Activated CD8-positive, alpha-beta T cell treated with anti-CD3 and anti-CD28 coated beads, Interleukin-2, amount 10 ng/mL, durations not matched to agents 7 days and 5 days (primary cell): ENCODE measurements at places on chromosomes 2 and 18.

DNA sequence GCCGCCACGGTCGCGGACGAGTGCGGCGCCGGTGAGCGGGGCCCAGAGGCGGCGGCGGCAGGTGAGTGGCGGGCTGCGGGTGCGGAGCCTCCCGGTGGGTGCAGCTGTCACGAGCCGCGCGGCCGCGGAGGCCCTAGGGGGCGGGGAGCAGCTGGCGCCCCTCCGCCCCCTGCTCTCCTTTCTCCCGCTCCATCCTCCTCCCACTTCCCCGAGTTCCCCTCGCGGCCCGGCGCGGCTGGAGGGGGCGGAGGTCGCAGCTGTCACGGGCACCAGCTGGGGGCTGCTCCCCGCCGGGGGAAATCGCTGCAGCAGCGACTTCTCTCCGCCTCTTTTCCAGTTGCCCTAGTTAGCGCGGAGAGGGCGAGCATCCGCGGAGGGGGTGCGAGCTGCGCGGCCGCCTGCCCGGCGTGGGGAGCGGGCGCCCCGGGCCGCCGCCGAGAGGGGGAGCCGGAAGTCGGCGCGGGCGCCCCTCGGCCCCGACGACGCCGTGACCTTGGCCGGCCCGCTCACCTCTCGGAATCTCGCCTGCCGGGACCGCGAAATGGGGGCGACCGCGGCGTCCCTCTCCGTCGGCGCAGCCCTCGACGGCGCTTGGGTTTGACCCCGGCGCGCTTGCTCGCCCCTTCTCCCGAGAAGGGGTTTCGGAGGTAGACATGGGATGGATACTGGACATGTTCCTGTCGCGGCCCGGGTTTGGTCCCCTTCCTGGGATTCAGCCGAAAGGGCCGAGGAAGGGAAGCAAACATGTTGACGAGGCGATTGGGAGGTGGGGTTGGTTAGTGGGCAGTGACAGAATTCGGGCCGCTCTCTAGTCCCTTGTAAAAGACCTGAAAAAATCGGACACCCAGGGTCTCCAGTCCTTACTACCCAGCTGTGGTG lies 727 bp downstream of the NCOA1 start:
- DNase-seq = peak; percentile 61
- no peaks in the 10 kb centered on the region for H3K36me3 ChIP-seq
- peak overlapping the region; percentile 75 for H3K4me3 ChIP-seq
- peak overlapping the region; percentile 58 for H3K27ac ChIP-seq

DNA sequence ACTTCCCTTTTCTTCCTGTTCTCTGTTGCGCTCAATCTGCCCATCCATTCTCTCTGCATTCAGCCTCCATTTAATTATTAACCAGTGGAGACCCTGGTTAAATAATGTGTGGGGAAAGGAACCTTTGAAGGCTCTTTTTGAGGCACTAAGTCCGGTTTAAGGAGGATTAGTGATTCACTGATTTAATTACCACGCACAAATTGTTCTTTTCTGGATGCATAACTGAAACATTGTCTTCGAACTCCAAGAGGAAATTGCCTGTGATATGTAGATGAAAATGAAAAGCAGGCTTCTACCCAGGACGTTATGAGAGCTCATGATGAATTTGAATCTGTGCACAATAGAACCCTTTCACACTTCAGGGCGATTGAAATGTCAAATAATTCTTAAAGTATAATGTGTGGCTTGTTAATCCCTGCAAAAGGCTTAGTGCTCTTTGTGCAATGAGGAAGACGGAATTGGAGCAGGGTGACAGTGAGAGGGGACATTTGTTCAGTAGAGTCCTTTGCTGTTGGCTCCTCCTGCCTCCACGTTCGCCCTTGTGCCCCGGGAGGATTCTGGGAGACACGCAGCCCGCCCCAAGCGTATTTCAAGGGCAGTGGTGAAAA lies 51.1 kb upstream of the ZNF236 start:
- peaks cover 12% of the 10 kb centered on the region for H3K4me1 ChIP-seq
- H3K36me3 ChIP-seq = peaks cover 10% of the 10 kb centered on the region
- H3K4me3 ChIP-seq = no peak overlapping the region
- H3K27ac ChIP-seq = no peak overlapping the region
- peaks cover 30% of the 10 kb centered on the region for H3K27me3 ChIP-seq
- DNase-seq = no peak

DNA sequence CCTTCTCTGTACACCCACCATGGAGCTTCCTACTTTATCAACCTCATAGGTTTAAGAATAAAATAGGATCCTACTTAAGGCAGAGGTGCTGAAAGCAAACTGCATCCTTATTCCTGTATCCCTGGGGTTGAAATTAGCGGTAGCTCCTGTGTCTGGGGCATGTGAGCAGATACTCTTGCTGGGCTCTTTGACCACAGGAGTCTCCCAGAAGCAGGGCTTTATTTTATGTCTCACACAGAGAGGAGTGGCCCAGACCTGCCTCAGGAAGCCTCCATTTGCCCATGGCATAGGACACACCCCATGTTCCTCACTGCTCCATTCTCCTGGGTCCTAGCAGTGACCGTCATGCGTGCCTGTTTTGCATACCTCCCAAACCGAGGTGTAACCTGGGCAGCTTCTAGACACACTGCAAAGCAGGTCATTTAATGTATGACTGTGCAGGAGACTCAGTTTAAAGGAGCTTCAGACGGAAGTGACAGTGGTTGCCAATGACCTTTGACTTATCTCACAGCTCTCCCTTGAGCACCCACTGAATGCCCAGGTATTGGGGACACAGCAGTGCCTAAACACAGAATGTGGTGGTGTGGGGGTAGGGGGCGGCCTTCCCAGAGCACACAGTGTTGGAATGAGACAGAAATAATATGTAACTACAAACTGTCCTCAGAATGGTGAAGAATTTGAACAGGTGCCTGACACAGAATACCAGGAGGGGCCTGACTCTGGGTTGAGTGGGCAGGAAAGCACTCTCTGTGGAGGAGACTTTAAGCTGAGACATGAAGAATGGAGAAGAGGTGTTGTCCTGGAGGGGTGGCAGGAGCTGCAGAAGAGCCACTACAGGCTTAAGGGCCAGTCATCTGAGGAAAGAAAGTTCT lies 3.7 kb downstream of the TMEM37 start:
- no peak for DNase-seq
- no peaks in the 10 kb centered on the region for H3K36me3 ChIP-seq
- peaks cover 5% of the 10 kb centered on the region for H3K4me1 ChIP-seq
- H3K27me3 ChIP-seq = peaks cover 33% of the 10 kb centered on the region
- no peak overlapping the region for H3K4me3 ChIP-seq

- H3K4me3 ChIP-seq = no peak overlapping the region
- no peak for DNase-seq
- no peaks in the 10 kb centered on the region for H3K27me3 ChIP-seq
These were observed 210.3 kb downstream of the TMX3 start for GRCh38 chr18:68504441-68505177.

GRCh38 chr2:223060201-223060825 lies 8.3 kb downstream of the KCNE4 start:
- no peak overlapping the region for H3K27ac ChIP-seq
- DNase-seq = no peak
- H3K36me3 ChIP-seq = no peaks in the 10 kb centered on the region
- peaks cover 5% of the 10 kb centered on the region for H3K27me3 ChIP-seq

DNA sequence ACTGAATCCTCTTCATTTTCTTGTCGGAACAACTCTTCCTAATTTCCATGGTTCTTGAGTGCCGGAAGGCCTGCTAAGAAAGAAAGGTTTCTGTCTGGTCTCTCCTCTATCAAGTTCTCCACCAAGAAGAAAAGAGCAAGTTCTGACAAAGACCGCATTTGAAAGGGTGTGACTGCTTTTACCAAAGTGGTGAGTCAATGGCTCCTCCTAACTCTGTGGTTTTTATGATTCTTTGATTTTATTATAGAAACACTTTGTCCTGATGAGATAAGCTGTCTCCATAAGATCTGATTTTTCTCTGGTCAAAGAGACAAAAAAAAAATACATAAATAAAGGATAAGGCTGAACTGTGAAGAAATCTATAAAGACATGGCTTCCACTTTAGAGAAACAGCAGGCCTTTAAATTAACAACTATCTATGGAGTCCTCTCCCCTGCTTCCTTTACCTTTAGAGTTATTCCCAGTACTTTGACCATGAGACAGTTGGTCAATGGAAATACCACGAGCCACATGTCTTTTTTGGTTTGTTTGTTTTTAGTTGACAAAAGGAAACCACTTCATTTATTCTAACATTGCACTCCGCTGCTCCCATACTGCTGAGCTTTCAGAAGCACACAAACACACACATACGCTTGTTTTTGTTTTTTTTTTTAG lies 67.7 kb downstream of the REL start:
- H3K4me3 ChIP-seq = no peak overlapping the region
- DNase-seq = no peak
- no peaks in the 10 kb centered on the region for H3K27me3 ChIP-seq
- H3K36me3 ChIP-seq = peaks cover 43% of the 10 kb centered on the region
- H3K27ac ChIP-seq = peak overlapping the region; percentile 9
- peaks cover 21% of the 10 kb centered on the region for H3K4me1 ChIP-seq

DNA sequence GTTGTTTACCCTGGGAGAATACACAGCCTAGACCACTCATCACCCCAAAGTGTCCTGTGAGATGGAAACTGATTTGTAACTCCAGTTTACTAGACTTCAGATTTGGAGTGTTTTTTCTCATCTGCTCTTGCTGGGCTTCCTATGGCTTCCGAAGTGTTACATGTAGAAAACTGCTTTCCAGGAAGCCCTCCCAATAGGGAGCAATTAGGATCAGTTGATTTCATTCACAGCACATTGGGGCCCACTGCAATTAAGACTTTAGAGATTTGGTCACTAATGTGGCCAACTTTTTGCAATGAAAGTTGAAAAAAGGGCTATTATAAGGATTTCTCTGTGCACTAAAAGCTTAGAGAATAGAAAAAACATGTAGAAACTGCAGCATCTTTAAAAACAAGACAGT lies 656.6 kb upstream of the CHAC2 start:
- no peaks in the 10 kb centered on the region for H3K4me1 ChIP-seq
- no peaks in the 10 kb centered on the region for H3K36me3 ChIP-seq
- no peak for DNase-seq

DNA sequence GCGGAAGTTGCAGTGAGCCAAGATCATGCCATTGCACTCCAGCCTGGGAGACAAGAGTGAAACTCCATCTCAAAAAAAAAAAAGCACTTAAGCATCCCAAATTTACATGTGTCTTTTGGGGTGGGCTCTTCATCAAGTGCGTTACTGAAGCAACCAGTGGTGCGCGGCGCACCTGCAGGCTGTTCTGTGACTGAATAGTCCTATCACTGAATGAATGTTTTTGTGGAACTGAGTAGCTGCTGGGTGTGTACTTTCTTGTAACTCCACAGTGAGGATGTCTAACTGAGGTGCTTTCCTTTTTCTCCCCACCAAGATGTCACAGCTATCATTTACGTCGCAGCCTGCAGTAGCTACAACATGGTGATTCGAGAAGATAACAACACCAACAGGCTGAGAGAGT lies 17.0 kb downstream of the CHMP1B start:
- no peak overlapping the region for H3K4me3 ChIP-seq
- H3K27ac ChIP-seq = no peak overlapping the region
- H3K36me3 ChIP-seq = no peaks in the 10 kb centered on the region
- DNase-seq = no peak
- H3K27me3 ChIP-seq = peaks cover 3% of the 10 kb centered on the region

GRCh38 chr18:10681581-10682367 lies 155.9 kb downstream of the NAPG start:
- H3K27ac ChIP-seq = no peak overlapping the region
- H3K4me3 ChIP-seq = no peak overlapping the region
- H3K27me3 ChIP-seq = peaks cover 3% of the 10 kb centered on the region

- no peak overlapping the region for H3K4me3 ChIP-seq
- no peaks in the 10 kb centered on the region for H3K36me3 ChIP-seq
- no peaks in the 10 kb centered on the region for H3K27me3 ChIP-seq
- no peak for DNase-seq
These were observed 364.8 kb downstream of the TGIF1 start for GRCh38 chr18:3814816-3815215.

DNA sequence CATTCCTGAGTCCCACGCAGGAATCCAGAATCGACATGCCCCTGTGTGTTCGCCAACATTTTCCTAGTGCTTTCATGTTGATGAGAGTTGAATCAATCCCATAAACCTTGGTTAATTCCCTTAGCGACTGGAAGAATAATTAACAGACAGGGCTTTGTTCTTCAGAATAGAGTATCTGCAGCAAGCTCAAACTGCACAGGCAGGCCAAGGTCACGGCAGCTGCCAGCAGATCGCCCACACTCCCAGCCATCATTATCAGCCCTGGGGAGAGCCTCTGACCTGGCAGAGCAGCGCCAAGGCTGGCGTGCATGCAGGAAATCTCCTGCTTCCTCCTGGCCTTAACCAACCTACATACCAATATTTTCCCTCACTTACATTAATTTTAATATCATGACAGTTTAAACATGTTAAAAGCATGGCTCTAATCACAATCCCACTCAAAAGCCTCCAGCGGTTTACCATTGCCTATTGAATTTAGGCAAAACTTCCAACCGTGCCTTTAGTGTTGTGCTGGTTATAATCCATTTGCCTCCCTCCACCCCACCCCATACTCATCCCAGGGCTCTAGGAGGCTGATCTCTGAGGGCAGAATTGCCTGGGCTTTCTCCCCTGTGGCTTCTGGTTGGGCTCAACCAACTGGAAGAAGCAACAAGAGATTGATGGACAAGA lies 46.8 kb upstream of the NCK2 start:
- no peaks in the 10 kb centered on the region for H3K4me1 ChIP-seq
- peaks cover 9% of the 10 kb centered on the region for H3K27me3 ChIP-seq
- no peak for DNase-seq
- H3K27ac ChIP-seq = no peak overlapping the region

GRCh38 chr2:205171261-205171940 lies 510.9 kb upstream of the NRP2 start:
- no peaks in the 10 kb centered on the region for H3K27me3 ChIP-seq
- no peaks in the 10 kb centered on the region for H3K36me3 ChIP-seq
- no peak overlapping the region for H3K27ac ChIP-seq
- no peak overlapping the region for H3K4me3 ChIP-seq
- peaks cover 9% of the 10 kb centered on the region for H3K4me1 ChIP-seq

DNA sequence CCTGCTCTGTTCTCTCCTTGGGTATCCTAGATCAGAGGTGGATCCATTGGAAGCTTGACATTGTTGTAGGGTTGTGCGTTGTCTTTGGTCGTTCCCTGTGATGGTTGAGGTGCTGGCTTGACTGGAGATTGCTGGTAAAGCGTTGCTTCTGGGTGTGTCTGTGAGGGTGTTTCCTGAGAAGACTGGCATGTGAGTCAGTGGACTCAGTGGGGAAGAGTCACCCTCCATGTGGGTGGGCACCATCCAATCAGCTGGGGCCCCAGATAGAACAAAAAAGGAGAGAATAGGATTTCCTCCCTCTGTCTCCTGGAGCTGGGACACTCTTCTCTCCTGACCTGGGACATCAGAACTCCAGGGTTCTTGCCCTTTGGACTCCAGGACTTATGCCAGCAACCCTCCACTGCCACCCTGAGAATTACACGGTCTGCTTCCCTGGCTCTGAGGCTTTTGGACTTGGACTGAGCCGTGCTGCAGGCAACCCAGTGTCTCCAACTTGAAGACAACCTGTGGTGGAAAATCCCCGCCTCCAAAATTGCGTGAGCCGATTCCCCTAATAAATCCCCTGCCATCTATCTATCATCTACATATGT lies 14.8 kb upstream of the REEP1 start:
- H3K27ac ChIP-seq = no peak overlapping the region
- DNase-seq = no peak
- H3K27me3 ChIP-seq = peaks cover 18% of the 10 kb centered on the region
- H3K4me3 ChIP-seq = no peak overlapping the region
